DMS 273 treated with DMSO at 0.1 percent for 48 hours (cell line): ENCODE measurements at places on chromosomes 3 and 15.

GRCh38 chr3:111863942-111864694, 5.1 kb downstream of the PHLDB2 start:
- DNase-seq, result no peak

GRCh38 chr3:21100656-21101359, 650.2 kb downstream of the ZNF385D start:
- DNase-seq, result no peak

DNA sequence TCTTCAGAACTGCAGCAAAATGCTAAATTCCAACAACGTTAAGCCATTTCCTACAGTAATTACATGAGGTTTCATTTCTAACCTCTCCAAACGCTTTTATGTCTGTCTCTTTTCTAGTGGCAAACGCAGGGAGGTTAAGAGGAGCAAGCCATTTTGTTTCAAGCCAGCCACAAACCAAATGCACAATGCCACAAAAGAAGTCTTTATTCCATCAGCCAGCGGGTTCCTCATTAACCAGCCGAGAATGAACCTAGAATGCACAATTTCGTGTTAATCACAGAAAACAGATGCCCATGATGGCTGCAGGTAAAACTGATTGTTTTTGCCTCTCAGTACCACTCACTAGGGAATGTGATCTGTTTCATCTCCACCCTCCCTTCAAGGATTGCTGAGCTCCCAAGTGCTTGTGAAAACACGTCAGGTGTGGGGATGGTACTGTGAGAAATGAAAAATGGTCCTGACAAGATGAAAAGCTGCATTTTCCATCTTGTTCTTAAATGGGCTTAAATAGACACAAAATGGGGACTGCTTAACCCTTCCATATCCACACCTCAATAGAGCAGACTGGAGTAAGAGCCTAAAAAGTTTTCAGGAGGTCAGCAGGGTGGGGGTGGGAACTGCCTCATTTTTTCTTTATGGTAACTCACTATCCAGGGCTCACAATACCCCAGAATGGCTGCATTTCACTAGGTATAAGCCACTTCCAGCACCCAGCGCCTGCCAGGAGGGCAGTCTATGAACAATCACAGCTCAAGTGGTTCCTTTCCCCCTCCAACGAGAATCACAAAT, 277.1 kb downstream of the MAGI1 start:
- DNase-seq, result no peak

GRCh38 chr3:150545419-150546225, 674 bp downstream of the SERP1 start:
- no peak for DNase-seq

- no peak for DNase-seq
These were observed 281.9 kb upstream of the DPH6 start for GRCh38 chr15:35827911-35828310.

GRCh38 chr15:74322558-74323180, 44.8 kb downstream of the CYP11A1 start:
- no peak for DNase-seq

DNA sequence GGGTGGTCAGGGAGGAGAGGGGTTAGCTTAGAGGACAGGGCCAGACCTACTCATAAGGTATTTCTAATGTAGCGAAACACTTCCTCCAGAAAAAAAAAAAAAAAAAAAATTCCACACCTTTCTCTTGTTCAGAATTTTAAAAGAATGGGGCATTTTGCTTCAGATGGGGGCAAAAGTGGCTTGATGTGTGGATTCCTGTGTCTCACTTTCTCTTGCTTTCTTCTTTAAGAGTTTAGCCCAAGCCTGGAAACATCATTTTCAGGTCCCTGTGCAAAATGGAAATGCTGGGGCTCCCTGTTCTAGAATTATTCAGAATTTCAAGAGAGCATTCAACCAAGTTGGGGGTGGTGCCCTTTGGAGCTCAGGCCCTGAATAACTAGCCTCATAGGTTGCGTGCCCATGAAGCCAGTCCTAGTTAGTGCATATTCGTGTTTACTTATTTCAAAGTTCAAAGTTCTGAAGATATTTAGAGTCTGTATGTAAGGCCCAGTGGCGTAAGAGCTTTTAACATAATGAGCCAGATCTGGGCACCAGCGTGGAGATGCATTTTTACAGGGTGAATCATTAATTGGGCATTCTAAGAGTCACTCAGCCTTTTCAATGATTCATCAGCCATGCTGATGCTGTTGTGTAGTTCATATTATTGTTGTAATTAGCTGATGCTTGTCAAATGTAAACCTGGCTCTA, 104.5 kb downstream of the RPLP1 start:
- DNase-seq, result no peak

DNA sequence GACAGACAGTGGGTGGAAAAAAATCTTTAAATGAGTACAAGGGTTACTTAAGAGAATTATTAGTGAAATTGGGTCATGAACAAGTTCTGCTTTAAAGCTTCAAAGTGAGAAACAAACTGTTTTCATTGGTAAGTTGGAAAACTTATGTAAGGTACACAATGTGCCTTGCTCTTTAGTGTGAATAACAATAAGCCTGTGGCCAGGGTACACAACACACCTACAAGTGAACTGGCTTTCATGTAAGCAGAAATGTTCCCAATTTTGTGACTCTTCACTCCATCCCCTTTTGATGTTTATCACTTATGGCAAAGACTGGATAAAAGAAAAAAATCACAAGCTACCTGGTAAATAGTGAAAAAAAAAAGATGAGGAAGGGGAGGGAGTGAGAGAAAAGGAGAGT, 253.7 kb downstream of the ZBTB20 start:
- DNase-seq, result no peak

DNA sequence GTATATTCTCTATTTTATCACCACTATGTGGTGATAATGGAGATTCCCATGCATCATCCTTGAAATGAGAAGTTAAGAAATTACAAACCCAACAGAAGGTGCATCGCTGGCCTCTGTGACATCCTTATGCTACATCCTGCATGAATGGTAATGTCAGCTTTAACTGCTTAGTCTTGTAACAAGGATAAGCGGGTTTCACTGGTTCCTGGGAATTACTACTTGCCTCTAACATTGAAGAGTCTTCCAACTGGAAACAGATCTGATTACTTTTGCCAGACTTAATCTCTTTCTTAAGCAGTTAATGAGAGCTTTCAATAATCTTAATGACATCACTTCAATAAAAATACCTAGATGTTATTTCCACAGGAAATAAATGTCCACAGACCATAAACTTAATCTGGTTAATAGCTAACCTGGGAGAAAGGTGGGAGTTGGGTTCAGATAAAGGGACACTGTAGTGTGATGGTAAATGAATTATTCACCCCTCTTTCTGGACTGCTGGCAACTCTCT, 44.0 kb downstream of the FMN1 start:
- no peak for DNase-seq

- peak; percentile 3 for DNase-seq
These were observed 16.9 kb downstream of the SLC24A1 start for GRCh38 chr15:65638681-65639089.

GRCh38 chr3:69941439-69942176, 57.9 kb upstream of the SAMMSON start:
- DNase-seq, result no peak

DNA sequence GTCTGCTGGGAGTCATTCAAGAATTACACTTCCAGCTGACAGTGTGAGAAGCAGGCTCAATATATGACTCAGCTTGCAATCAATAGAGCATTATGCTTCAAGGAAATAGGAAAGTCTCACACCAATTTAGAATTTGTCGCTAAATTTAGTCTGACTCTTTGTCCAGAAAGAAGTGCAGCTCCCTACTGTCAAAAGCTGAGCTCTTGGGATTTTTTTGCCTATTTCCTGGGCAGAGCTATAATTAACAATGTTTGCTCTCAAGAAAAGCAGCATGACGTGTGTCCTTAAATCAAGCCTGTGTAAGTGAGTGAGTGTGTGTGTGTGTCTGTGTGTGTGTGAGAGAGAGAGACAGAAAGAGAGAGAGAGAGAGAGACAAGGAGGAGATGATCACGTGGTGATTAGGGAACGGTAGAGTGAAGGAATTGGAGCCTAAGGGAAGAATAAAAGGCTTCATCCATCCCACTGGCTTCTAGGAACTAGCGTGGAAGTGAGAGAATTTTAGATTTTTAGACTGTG, 16.4 kb upstream of the SLC35G2 start:
- no peak for DNase-seq

GRCh38 chr3:194439881-194440550, 41.0 kb upstream of the GP5 start:
- no peak for DNase-seq
